ENCODE measurements at places on chromosomes 3 and 15.

- no peak for DNase-seq
Measured at GRCh38 chr3:53713626-53714025, 132.6 kb downstream of the CHDH start.

GRCh38 chr3:135017003-135017893, 222.2 kb downstream of the EPHB1 start:
- no peak for DNase-seq

DNA sequence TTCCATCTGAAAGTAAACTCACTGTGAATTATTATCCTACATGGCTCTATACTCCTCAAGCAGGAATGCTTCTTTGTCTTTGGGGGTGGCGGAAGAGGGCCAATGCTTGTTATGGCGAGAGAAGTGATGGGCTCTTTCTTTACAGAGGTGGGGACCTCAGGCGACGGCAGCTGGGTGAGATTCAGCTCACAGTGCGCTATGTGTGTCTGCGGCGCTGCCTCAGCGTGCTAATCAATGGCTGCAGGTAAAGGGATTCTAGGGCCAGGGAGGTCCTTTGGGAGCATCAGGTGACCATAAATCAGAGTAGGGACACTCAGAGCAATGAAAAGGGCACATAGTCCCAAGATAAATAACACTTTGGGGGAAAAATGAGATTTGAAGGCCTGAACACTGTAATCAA, 39.0 kb downstream of the ESYT3 start:
- DNase-seq, result no peak

DNA sequence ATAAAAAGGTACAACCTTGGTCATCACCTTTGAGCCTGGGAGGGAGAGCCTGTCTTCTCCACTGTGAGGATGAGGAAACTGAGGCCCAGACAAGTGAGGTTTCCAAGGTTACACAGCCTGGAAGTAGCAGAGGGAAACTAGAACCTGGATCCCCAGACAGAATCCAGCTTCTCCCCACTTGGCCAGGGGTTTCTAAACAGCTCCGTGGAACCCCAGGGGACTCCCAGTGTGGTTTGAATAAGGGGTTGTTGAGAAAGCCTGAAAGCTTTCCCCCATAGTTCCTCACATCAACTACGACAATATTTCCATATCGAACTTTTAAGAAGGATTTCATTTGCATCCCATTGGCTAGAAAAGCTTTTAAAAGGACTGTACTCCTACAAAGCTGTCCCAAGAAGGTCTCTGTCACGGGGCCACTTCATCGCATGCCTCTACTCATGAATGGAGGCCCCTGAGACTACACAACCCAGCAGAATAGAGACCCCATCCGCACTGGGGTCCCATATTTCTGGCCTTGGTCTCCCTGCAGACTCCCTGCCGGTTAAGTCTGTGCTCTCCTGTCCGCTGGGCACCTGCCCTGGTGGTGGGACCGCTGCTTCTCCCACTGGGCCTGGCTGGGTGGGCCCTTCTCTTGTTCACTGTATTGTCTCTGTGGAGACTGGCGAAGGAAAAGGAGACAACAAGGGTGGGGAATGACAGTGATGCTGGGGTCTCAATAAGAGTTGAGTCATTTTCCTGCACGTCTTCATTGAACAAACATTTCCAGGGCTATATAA, 178.5 kb downstream of the SMAD6 start:
- no peak for DNase-seq

DNA sequence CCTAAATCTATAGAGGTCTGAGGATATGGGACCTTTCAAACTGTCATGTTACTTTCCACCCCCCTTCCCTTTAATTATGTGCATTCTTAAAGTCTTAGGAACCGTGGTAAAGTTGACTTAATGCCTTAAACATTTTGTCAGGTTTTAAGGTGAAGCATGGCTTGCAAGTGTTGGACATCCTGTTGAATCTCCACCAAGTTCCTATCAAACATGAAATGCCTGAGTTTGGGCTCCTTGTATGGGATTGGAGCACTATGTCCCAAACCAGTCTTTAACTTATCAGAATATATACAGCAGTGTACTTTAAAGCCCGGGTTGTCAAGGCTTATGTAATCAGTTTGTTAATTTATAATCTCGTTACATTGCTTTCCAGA, 1.1 kb downstream of the SNRK start:
- DNase-seq, result no peak

GRCh38 chr15:70892002-70892911, at the start of the genes LRRC49 and THAP10:
Gene LRRC49, plus strand, starts transcription at chr15:70892826. Its CDS starts 69 bp downstream, at chr15:70892895.
Gene THAP10, minus strand, starts transcription at chr15:70892433. Its CDS starts 161 bp downstream, at chr15:70892272.
- peak; percentile 69 for DNase-seq
